Thoracic aorta (tissue), 2 donors: ENCODE measurements at places on chromosomes 16 and 17. TPM values are rescaled to one million over a fixed set of nuclear protein-coding genes. Genes with fewer than 3 reads are reported as not detected.

DNA sequence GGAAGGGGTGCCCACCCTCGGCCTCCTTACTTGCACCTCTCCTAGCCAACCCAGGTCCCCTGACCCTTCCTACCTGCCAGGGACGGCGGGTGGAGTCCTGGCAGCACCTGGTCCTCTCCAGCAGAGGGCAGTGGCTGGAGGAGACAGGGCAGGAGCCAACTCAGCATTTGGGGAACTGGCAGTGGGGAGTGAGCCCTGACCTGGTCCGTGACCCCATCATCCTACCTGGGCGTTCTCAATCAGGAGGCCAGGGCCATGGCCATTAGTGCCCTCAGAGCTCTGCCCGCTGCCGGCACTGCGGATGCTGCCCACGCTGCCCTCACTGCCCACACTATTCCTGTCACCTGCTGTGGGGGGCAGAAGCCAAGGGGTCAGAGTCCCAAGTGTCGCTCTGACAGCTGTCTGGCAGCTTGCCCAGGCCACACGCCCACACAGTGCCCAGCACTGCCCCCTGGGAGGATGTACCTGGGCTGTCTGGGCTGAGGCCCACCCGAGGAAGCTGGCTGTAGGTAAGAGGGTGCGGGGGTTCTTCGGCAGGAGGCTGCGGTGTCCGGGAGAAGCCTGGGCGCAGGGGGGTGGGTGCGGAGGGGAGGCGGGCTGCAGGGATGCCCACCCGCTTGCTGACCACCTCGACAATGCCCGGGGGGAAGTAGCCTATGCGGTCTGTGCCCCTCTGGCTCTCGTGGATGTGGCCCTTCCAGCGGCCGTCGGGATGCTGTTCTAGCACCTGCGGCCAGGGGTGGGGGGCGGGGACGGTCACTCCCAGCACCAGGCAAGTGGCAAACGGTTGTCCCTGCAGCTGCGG is 10.8 kb downstream of the CASKIN2 start:
- DNase-seq = no peak

DNA sequence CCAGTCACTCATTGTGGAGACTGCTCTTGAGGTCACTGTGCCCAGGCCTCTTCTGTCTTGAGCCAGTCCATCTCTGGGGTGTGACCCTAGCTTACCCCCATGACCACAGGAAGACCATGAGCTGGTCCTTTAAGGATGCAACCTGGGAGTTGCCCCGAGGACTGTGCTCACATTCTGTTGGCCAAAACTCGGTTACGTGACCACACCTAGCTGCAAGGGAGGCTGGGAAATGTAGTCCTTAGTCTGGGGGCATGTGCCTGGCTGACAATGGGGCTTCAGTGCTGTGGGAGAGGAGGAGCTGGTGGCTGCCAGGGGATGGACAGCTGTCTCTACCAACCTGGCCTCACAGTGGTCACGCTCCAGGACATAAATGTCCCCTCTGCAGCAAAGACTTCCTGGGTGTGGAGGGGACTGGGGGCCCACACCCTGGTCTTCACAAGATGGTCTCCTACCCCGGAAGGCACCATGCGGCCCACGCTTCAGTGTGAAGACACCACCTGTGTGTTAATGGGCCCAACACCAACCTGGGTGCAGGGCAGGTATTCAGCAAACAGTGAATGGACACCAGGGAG is 55.4 kb downstream of the JPH3 start:
- no peak for DNase-seq

GRCh38 chr16:30087181-30087898 is 4.4 kb downstream of the TBX6 start:
- no peak for DNase-seq

GRCh38 chr16:54031107-54031760 is 255.4 kb downstream of the IRX3 start:
- no peak for DNase-seq

- no peak for DNase-seq
These were observed 49.5 kb upstream of the MRPS23 start for GRCh38 chr17:57899391-57899790.

GRCh38 chr17:35082073-35082657 is 18.7 kb upstream of the RFFL start:
- DNase-seq = no peak

DNA sequence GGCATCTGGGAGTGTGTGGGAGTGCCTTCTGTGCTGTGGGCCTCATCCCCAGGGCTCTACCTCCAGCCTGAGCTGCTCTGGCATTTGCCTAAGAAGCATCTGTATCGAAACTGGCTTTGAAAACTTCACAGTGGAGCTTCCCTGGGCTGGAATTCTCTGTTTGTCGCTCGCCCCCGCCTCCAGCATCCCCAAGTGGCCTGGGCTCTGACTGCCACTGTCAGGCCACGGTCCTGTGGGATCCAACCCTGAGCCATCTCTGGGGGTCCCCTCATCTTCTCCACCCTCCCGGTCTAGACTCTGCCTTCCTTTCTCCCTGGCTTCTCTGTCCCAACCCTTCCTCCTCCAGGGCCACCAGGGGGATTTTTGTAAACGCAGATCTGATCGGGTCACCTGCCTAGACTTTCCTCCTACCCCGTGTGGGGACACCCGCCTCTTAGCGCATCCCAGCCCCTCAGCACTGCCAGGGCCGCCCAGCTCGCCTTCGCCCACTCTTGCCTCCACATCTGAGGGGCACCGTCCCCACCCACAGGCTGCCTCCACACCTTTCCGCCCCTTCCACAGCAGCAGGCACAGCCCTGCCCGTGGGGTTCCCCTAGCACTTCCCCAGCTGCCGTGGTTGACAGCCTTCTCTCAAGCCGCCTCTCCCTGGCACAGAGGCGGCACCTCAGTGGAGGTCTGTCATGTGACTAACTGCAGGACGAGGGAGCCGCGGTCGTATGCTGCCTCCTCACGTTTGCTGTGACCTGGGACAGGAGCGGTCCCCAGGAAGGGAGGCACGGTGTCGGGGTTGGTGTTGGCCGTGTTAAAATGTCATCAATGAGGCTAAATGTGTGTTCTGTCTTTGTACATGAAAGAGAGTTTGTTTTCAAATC is 12.0 kb downstream of the TBC1D24 start:
- no peak for DNase-seq

GRCh38 chr17:17362540-17362930 is 59.4 kb downstream of the NT5M start:
- no peak for DNase-seq

GRCh38 chr17:21164620-21165019 is 37.9 kb downstream of the DHRS7B start:
- no peak for DNase-seq

- no peak for DNase-seq
These were observed 191.0 kb downstream of the IRF8 start for GRCh38 chr16:86089991-86090390.

DNA sequence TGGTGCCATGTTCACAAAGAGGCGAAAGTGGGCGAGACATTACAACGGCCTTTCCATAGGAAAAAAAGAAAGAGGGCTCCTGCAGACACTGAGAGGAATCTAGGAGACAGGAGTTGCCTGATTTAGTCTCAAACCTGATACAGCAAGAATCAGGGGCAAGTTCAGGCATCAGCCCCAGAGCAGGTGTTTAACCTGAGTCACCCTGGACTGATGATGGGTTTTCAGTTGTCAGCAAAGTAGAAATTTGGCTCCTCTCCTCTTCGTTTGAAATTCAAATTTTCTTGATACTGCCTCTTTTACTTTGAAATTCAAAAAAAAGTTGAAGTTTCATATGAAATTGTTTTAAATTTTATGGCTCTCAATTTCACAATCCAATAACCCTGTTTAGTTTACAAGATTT is 189.5 kb downstream of the ABCC12 start:
- no peak for DNase-seq

DNA sequence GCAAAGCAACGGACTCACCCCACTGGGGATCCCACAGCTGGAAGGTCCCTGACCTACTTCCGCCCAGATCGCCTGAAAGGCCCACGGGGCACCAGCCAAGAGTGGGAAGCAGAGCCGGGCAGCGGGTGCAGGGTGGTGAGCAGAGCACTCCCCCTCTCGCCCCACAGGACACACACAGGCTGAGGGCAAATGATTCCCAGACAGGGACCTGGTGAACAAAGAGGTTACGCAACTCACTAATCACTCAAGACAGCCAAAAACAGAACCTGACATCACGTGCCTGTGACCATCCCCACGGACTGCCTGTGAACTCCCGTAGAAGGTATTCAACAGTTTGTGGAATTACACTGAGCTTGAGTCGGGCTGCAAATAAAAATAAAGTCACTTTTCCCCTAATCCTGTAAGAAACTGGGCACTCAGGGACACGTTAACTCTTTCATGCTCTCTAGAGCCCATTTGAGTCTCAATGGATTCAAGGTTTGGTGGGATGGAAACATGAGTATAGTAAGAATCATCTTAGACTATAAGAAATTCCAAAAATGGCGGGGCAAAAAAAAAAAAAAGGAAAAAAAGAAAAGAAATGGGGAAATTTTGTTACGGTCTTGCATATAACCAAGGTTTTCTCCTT is 396.1 kb downstream of the SOX9 start:
- no peak for DNase-seq

- no peak for DNase-seq
These were observed 690.5 kb downstream of the KCNJ2 start for GRCh38 chr17:70859829-70860228.

DNA sequence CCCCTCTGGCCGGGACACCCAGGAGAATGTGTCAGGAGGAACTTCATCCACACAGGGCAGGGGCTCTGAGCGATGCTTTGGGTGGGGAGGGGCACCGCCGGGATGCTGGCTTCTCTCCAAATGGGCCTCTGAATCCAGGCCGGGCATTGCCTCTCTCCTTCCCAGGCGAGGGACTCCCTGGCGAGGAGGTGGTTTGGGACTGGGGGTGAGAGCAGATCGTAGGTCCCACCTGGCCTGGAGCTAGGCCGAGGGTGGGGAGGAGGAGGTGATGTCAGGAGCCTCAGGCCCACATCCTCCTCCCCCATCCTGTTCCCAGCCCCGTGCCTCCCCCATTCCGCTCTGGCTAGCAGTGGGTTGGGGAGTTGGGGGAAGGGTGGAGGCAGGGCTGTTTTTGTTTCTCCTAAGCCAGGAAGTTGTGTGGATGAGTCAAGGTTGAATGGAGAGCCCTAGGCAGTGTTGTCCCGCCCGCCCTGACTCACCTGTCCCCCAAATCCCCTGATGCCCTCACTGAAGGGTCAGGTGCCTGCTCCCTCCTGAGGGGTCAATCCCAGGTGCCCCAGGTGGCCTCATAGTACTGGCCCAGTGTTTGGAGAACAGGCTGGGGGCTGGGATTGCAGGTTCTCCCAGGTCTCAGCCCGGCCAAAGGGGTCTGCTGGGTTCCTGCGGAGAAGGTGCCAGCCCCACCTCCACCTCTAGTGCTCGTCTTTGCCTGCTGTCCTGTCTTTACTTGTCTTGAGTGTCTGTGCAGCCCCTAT is 2.8 kb downstream of the GRB7 start:
- no peak for DNase-seq

DNA sequence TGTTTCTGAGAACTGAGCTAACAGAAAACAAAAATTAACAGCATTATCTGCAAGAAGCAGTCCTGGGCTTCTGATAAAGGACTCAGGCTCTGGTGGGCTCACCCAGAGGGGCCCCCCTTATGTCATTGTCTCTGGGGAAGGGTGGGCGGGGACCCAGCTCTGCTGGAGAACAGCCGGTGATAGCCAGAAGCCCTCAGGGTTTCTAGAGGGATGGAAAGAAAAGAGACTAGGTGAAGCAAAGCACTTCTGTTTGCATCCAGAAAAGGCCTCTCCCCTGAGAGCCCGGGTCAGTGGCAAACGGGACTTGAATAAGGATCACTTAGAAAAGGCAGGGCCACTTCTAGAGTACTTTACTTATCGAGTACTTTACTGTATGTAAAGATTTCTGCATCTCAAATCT is 7.0 kb upstream of the CDC42EP4 start:
- DNase-seq = no peak

- no peak for DNase-seq
These were observed 2.0 kb downstream of the CDH3 start for GRCh38 chr16:68646953-68647659.

DNA sequence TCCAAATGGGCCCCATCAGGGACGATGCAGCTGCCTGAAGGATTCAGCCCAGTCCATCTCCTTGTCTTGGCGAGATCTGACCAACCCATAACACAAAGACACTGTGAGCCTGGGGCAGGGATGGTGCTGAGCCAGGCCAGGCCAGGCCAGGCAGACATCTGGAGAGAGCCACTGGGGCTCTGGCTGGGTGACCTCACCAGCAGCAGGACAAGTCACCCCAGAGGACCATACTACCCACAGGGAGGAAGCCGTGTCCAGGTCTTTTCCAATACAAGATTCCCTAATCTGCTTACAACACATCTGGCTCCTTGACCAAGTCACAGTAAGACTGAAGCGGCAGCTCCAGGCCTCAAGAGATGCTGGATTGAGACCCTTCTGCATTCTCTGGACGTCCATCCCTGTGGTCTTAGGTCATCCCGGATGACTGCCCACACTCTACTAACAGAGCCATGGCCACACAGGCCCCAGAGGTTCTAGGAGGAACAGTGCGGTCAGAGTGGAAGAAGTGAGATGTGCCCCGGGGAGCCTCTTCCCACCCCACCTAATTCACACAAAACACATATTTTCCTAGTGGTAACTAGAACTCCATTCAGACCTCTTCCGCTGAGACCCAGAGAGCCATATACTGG is 81.8 kb upstream of the RCVRN start:
- DNase-seq = no peak

DNA sequence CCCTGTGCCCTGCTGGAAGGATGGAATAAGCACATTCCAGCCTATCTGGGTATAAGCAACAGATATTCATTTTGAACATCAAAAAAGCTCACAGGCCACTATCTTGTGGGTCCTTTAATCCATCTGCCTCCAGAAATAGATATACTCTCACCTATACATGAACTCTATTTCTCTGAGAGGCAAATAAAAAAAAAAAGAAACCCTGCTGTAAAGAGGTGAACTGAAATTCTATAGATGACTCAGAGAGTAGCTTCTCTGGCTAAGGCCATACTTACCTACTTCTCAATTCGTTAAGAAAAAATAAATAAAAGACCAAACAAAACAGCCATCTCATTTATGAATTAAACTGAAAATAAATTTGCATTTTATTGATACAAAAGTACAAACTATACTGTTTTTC is 86.3 kb downstream of the DYNLRB2 start:
- DNase-seq = no peak

- no peak for DNase-seq
These were observed 15.8 kb downstream of the CYB5B start for GRCh38 chr16:69440250-69440649.

GRCh38 chr17:2427910-2428309 is 27.1 kb upstream of the MNT start:
- DNase-seq = no peak

HOXB1 gene
- not detected for total RNA-seq

TPSAB1 gene
- 26.0 TPM for total RNA-seq

IRX6 gene
- total RNA-seq = not detected

SOX9 gene
- 3.6 TPM for total RNA-seq

GRIN2A gene
- total RNA-seq = 0.27 TPM

USP7 gene
- total RNA-seq = 61.2 TPM

KRT9 gene
- total RNA-seq = not detected

RTN4RL1 gene
- total RNA-seq = 5.4 TPM

MYH11 gene
- total RNA-seq = 2,411 TPM

SCARF1 gene
- 17.6 TPM for total RNA-seq

MYL11 gene
- total RNA-seq = not detected

BAIAP2 gene
- total RNA-seq = 9.9 TPM

MT4 gene
- not detected for total RNA-seq

COX6A2 gene
- total RNA-seq = not detected

TEKT1 gene
- total RNA-seq = not detected

TBC1D3I gene
- total RNA-seq = not detected

TP53TG3 gene
- not detected for total RNA-seq

KCNG4 gene
- total RNA-seq = not detected

CNGB1 gene
- not detected for total RNA-seq

RNF112 gene
- total RNA-seq = 2.8 TPM
